ENCODE measurements at places on chromosomes 4 and X.

DNA sequence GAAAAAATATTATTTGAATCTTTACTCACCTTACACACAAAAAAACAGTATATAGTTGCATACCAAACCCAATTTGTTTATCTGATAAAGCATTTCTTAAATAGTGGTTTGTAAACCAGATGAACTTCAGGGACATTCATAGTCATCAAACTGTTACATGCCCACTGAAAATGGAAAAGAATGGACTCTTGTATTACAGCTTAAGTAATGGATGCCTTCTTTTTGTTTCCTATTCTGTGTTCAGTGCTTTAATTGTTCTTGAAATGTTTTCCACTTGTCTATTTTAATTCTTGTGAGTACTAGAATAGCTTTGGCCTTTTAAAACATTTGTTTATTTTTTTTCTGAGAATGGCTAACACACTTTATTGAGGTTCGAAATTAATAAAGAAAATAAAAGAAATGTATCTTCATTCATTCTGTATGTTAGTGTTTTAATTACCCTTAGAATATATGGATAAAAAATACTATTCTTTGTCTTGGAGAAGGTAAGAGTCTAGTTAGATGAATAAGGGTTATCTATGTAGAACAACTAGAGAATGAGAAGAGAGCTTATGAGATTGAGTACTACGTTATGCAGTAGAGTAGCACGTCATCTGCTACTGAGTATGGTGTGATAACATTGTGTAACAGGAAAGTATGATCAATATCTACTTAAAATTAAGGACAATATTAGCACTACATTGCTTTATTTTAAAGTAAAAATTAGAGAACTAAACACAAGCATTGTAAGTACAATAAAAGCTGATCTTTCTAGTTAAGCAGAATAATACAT, 9.9 kb downstream of the CPEB2 start:
- no peak for DNase-seq

DNA sequence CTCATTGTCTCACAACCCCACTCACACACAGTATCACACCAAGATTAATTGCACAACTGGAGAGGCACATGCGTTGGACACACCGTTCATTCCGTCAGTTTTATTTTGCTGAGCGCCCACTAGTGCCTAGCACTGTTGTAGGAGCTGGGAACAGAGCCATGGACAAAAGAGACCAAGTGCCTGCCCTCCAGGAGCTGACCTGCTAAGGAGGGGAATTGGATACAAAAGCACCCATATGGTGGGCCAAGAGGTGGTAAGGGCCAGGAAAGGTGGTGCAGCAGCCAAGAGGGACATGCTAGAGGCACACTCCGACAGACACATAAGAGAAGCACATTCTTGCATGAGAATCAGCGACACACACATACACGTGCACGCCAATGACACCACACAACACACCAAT, 705 bp upstream of the CRMP1 start:
- DNase-seq, result no peak

GRCh38 chrX:1389181-1389992, 2.5 kb downstream of the SLC25A6 start:
- DNase-seq, result peak; percentile 5

DNA sequence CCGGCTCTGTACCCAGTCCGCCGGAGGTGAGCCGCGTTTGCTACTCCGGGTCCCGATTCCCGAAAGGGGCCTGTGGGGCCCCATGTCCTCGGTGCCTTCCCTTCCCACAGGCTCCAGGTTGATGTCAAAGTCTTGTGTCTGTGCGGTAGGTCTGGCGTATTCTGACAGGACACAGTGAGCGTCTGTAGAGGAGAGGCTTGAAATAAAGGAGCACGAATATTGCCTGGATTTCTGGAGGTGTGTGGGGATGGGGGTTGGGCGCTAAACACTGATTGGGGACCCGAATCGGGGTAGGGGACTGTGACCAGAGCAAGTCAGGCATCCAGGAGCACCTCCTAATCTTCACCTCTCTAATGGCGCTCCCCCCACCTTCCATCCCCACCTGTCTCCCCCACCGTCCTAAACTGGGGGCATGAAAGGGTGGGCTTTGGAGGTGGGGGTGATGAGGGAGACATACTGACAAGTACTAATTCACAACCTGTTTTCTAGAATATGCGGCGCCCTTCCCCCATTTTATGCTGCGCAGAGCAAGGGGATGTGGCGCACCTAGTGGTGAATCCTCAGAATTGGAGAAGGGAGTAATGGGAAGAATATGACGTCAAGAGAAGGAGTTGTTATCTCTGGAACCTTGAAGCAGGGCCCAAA, 855 bp downstream of the GPRASP2 start:
- DNase-seq, result no peak

GRCh38 chr4:94934201-94934600, 176.4 kb downstream of the BMPR1B start:
- DNase-seq, result no peak

GRCh38 chr4:108003982-108004515, 14.4 kb downstream of the HADH start:
- peak; percentile 31 for DNase-seq

- DNase-seq, result peak; percentile 25
These were observed 36.0 kb downstream of the PLAC1 start for GRCh38 chrX:134622056-134622812.

- no peak for DNase-seq
These were observed 460.6 kb downstream of the NAF1 start for GRCh38 chr4:162706051-162706450.

DNA sequence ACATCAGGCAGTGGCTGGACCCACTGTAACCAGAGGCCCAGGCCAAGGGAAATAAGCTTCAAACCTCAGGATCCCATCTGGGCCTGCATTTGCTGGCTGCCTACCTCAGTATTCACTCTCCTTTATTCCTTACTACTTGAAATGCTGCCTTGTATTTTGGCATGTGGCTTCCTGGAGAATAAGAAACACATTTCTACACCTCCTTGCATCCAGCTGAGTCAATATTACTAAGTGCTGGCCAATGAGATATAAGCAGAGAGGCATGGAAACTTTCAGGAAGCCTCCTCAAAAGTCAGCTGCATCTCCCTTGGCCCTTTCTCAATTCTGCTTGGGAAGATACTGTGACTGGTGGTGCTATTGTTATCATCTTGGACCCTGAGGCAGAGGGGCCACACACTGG, 59.8 kb upstream of the RELL1 start:
- DNase-seq, result no peak

Data from DND-41 (cell line).